Dermis microvascular lymphatic vessel endothelial cell (primary cell): ENCODE measurements at places on chromosomes 6 and 20. TPM values are rescaled to one million over a fixed set of nuclear protein-coding genes. Genes with fewer than 3 reads are reported as not detected.

- no peak for DNase-seq
Observed at GRCh38 chr6:73655341-73655917, 1.6 kb upstream of the SLC17A5 start.

- DNase-seq = no peak
Observed at GRCh38 chr6:77986380-77987034, 333.7 kb downstream of the MEI4 start.

DNA sequence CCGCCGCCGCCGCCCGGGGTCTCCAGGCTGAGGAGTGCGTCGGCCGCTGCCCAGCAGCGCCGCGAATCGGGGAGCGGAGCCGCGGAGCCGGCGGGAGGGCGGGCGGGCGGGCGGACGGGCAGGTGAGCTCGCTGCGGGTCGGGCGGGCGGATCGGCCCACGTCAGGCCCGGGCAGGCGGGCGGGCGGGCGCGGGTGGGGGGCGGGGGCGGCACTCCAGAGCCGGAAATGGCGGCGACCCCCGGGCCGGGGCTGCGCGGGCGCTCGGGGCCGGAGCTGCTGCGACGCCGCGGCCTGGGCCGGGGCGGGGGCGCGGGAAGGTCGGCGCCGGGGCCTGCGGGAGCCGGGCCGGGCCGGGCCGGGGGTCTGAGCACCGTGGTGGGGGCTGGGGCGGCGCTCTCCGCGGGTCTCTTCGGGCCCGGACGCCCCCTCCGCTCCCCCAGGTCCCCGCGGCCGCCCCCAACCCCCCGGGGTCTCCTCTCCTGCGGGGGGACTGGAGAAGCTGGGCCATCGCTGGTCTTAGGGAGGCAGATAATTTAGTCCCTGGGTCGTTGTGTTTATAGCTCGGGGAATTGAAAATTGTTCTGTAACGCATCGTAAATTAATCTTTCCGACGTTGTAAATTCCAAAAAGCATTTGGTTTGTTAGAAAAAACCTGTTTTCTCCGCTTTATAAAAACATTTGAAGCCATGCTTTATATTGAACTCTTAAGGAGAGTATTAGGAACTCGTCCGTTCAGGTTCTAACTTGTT is 451 bp downstream of the DNAJC5 start:
- no peak for DNase-seq

DNA sequence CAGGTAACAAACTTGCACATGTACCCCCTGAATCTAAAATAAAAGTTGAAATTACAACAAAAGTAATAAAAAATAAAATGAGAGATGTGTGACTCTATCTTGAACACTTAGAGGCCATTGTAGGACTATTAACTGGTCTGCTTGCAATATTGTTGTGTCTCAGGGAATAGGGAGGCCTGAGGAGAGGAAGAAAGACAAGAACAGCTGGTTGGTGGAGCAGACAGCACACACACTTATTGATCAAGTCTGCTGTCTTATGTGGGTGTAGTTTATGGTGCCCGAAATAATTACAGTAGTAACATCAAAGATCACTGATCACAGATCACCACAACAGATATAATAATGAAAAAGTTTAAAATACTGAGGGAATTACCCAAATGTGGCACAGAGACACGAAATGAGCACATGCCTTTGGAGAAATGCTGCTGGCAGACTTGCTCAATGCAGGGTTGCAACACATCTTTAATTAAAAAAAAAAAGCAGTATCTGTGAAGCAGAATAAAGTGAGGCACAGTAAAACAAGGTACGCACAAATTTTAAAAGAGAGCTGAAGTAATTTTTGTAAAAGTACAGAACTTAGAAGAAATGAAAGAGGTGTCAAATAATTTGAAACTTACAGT is 110.1 kb upstream of the HDAC2 start:
- no peak for DNase-seq

HLA-G gene
- total RNA-seq = not detected in 2 replicates

DEFB127 gene
- not detected in 2 replicates for total RNA-seq

DPPA5 gene
- not detected in 2 replicates for total RNA-seq

MLIP gene
- total RNA-seq = 1.3 and 2.6 TPM in 2 replicates

CLIC1 gene
- 464 and 694 TPM in 2 replicates for total RNA-seq

PRND gene
- total RNA-seq = 1.6 and 1.9 TPM in 2 replicates

COL10A1 gene
- not detected in 2 replicates for total RNA-seq
